Stimulated activated CD4-positive, alpha-beta T cell treated with anti-CD3 and anti-CD28 coated beads, Interleukin-12 subunit alpha, Interleukin-12 subunit beta, amount 100 ng/mL, for 48 hours (primary cell): ENCODE measurements at places on chromosomes 2 and 18.

DNA sequence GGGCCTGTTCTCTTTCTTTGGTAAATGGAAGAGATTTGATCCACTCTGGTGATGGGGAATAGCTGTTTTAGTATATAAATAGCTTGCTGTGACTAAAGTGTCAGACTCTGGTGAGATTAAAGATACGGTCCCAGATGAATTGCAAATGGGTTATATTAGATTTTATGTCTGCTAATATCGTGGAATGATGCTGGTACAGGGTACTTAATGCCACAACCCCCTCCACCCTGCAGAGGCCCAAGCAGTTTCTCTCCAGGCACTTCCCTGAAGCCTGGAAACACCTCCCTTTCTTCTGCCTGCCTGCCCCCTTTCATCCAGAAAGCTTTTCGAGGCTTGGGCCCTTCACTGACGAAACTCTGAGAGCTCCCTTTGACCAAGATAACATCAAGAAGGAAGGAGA is 21.4 kb upstream of the RFX8 start:
- DNase-seq: no peak

DNA sequence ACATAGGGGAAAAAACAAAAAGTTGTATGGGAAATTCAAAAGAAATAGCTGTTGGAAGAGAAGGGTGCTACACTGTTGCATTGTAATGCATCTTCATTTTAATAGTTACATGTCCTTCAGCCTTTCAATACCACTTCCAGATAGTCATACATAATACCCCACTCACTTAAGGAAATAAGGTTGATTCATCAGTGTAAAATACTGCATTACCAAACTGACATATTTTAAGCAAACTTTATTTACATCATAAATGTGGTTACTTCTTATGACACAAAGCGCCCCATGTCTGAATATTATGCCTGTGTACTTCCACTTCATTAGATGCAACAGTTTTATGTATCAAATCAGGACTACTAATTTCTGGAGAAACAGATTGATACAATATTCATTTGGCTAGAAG is 4.5 kb downstream of the RBMS1 start:
- DNase-seq: no peak

DNA sequence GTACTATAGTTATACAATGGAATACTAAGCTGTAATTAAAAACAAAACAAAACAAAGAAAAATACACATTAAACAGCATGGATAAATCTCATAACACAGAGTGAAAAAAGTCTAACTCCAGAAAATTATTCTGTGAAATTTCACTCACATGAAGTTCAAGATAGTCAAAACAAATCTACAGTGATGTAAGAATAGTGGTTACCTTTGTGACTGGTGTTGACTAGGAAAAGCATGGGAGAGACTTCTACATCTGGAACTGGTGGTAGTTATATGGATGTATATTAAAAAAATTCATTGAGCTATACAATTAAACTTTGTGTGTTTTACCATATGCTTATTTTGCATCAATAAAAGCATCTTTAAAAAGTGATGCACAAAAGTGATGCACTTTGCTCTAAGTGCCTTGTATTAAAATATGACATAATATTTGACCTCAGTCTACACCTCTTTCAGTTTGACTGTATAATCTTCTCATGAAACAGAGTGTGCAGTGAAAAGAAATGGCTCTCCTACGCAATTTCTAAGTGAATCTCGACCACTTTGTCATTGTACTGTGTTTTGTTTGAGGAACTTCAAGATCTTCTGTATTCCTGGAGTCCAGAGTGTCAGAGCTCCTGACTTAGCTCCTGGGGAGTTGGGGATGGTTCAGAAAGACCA is 28.0 kb downstream of the STAT4 start:
- DNase-seq: no peak

- no peak for DNase-seq
Observed at GRCh38 chr2:49294225-49294624, 139.9 kb upstream of the FSHR start.

DNA sequence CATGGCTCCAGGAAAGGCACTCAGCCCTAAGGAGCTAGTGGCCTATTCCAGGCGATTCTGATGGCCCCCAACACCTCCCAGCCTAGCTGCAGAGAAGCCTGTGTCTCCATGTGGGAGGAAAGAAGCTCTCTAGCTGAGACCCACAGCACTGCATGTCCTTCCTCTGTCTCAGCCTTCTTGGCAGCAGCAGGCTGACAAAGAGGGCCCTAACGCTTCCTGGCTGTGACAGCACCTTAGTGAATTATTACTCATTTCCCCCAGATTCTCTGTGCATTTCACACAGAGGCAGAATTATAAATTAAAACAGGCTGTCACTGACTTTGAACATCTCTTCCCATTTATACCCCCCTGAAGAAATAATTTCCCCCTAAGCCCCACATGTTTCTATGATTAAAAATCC is 206.8 kb downstream of the CLIP4 start:
- DNase-seq: no peak
